ENCODE measurements at places on chromosomes 3 and 15. TPM values are rescaled to one million over a fixed set of nuclear protein-coding genes. Genes with fewer than 3 reads are reported as not detected.

The BCL2A1 gene
- total RNA-seq = 10.9 TPM

The SAMD7 gene
- total RNA-seq = not detected

The IL12A gene
- total RNA-seq = 0.69 TPM

The FGD5 gene
- total RNA-seq = 0.53 TPM

The NR2E3 gene
- total RNA-seq = not detected

The ZNF660 gene
- 0.47 TPM for total RNA-seq

The PLS1 gene
- 1.8 TPM for total RNA-seq

DNA sequence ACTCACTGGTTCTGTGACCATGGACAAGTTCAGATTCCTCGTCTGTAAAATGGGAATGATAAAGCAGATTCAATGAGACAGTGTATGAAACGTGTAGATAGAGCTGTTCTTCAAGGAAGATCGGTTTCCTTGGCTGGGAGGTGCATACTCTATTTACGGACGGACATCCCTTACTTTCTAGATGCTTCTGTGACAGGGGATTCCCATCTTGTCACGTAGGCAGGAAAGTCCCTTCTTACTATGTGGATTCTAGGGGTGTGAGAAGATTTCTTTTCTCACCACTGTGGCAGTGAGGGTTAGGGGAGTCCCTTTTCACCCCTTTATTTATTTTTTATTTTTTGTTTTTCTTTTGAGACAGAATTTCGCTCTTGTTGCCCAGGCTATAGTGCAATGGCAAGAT is 180.9 kb upstream of the TBL1XR1 start:
- no peak for DNase-seq

DNA sequence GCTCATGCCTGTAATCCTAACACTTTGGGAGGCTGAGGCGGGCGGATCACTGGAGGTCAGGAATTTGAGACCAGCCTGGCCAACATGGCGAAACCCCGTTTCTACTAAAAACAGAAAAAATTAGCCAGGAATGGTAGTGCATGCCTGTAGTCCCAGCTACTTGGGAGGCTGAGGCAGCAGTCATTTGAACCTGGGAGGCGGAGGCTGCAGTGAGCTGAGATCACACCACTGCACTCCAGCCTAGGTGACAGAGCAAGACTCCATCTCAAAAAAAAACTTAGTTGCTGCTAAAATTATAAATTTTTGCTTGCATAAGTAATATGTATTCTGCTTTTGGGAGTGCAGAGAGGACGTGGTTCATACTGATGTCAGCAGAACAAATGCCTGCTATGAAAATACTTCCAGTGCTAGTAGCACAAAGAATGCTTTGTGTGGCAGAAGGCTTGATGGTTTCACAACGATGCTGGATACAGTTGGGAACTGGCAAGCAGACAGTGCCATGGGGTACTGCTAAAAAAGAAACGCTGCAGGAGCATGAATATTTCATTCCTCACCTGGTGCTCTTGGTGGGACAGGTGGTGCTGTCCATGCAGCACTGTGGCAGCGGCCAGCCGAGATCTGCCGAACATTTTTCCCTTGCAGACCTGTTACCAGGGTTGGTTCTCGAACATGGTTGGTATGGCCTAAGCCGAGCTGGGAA is 31.1 kb downstream of the FBXL22 start:
- no peak for DNase-seq

- DNase-seq = no peak
Measured at GRCh38 chr15:101126618-101127505, 125.0 kb downstream of the CHSY1 start.

DNA sequence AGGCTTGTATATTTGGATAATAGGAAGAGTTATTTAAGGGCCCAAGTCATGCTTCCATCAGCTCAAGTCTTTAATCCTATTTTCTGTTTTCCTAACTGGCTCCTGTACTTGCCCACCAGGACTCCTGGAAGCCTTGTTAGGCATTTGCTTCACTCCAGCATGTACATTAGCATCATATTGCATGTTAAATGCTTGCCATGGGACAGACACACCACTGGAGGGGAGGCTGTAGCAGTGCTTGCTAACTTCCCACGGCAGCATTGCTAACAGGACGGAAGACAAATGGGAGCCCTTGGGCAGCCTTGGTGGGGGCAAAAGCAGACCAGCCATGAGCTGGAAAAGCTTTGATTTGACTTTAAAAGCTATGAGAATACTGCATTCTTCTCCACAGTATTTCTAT is 6.1 kb downstream of the TMOD2 start:
- no peak for DNase-seq

Measured in T-cell (primary cell).